ENCODE measurements at places on chromosomes 11 and 22. TPM values are rescaled to one million over a fixed set of nuclear protein-coding genes. Genes with fewer than 3 reads are reported as not detected.

DNA sequence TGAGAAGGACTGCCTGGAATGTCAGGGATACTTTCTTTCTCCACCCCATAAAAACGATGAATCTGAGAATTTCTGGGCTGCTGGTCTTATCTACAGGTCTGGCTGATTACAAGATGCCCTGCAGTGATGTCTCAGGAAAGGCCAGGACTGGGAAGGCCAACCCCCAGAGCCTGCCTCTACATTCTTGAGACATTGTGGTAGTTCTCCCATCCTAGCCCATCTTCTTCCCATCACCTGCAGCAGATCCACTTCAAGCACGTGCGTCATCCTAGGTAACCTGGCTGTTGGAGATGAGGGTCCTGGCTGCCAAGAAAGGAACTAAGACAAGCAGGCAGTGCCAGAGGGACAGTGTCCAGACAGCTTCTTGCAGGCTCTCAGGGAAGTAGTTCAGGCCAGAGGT, 44.1 kb upstream of the E2F8 start:
- DNase-seq: no peak

GRCh38 chr22:32473388-32473952, 1.1 kb upstream of the FBXO7 start:
- DNase-seq: no peak

DNA sequence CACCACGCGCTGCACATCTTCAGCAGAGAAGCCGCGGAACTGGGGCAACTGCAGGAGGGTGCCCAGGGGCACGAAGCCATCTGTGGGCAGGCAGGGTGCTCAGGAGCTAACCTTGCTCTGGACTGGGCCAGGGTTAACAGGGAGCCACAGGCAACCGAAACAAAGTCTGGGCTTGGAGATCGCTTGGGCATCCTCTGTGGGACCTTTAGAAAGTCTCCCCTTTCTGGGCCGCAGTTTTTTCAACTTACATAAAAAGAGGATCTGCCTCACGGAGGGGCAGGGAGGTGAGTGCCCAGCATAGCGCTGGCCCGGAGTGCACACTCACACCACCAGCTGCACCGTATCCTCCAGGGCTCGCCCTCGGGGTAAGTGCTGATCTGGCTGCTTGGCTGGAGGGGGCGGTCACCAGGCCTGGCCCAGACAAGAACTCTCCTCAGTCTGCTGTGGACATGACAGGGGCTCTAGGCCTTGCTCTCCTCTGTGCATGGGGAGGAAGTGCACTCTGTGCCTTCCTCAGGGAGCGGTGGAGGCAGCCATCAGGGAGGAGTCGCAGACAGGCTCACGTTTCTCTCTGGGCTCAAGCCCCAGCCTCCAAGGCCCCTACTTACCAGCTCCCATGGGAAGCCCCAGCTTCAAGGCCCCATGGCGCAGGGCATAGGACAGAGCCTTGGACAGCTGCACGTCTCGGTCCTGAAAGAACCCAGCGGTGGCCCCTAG, 937 bp downstream of the TRPT1 start:
- no peak for DNase-seq

- no peak for DNase-seq
Observed at GRCh38 chr11:35031867-35032266, 107.1 kb upstream of the CD44 start.

DNA sequence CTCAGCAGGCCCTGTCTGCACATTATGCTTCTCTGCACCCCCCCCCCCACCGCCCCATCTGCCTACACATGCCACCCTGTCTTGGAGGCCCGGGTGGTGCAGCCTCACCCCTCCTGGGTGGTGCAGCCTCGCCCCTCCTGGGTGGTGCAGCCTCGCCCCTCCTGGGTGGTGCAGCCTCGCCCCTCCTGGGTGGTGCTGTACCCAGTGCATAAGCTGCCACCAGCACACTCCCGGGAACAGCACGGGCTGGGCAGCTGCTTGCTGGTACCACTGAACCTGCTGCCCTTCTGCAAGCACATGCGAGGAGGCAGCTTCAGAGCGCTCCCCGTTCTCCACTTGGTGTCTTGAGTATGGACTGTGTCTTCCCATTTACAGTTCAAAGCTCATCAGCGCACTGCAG, 69.3 kb downstream of the NCAPD3 start:
- no peak for DNase-seq

- no peak for DNase-seq
Observed at GRCh38 chr11:45174963-45175362, 28.5 kb downstream of the PRDM11 start.

DNA sequence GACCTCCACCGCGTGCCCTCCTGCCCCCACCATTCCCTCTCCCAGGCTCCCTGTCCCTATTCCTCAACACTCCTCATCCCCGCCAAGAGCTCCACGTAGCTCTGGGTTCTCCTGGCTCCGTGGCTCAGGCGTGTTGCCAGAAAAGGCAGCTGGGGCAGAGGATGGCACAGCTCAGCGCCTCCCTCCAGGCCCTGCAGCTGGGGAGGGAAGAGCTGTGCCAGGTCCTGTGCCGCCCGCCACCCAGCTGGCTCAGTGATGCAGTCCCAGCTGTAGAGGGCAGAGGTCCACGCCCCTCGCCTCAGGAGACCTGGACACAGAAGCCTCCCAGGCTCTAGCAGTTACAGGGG, 4.2 kb downstream of the ARHGAP1 start:
- no peak for DNase-seq

- DNase-seq: no peak
Observed at GRCh38 chr11:27196203-27196897, 155.7 kb downstream of the BBOX1 start.

GRCh38 chr22:27459999-27460398, 341.6 kb downstream of the MN1 start:
- no peak for DNase-seq

DNA sequence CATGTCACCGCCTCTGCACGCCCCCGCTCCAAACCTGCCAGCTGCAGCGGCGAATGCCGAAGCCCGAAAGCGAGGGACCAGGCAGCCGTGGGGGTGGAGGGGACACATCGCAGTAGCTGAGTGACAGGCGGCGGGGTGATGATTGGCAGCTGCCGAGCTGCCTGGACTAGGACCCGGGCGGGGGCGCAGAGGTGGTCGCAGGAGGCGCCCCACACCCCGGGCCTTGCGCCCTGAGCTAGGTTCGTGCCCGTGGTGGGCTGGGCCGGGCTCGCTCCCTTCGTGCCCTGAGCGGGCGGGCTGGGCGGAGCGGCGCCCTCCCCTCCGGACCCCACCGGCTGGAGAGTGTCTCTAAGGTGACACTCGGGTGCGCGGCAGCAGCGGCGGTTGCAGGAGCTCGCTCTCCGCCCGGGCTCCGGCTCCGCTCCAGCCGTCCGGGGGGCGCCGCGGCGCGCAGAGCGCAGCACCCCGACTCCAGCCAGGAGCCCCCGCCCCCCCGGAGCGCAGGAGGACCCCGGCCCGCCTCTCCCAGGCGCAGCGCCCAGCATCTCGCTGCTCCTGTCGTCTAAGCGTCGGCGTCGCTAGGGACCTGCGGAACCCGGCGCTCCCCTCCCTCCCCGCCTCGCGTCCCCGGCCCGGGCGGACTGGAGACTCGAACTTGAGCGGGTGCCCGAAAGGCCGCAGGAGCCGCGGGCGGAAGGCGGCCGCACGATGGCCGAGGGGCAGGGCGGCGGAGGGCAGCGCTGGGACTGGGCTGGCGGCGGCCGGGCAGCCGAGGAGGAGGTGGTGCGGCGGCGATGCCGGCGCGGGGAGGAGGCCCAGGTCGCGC, 14.5 kb upstream of the DGKZ start:
- no peak for DNase-seq

MMP12 gene
- total RNA-seq: not detected

GRK3 gene
- 3.0 TPM for total RNA-seq

Data from epithelial cell of proximal tubule (primary cell).